Activated naive CD4-positive, alpha-beta T cell treated with anti-CD3 and anti-CD28 coated beads, Interleukin-2, amount 50 U/mL, for 16 hours (primary cell): ENCODE measurements at places on chromosomes 3 and 15.

GRCh38 chr3:134952371-134952770 lies 157.3 kb downstream of the EPHB1 start:
- DNase-seq = no peak

- DNase-seq = no peak
Observed at GRCh38 chr3:20422391-20422790, 236.4 kb upstream of the SGO1 start.

- no peak for DNase-seq
Observed at GRCh38 chr3:119173325-119173724, at the start of gene UPK1B. Gene UPK1B (plus strand): TSS chr3:119173598. CDS start chr3:119186742, 13,144 bp downstream.

DNA sequence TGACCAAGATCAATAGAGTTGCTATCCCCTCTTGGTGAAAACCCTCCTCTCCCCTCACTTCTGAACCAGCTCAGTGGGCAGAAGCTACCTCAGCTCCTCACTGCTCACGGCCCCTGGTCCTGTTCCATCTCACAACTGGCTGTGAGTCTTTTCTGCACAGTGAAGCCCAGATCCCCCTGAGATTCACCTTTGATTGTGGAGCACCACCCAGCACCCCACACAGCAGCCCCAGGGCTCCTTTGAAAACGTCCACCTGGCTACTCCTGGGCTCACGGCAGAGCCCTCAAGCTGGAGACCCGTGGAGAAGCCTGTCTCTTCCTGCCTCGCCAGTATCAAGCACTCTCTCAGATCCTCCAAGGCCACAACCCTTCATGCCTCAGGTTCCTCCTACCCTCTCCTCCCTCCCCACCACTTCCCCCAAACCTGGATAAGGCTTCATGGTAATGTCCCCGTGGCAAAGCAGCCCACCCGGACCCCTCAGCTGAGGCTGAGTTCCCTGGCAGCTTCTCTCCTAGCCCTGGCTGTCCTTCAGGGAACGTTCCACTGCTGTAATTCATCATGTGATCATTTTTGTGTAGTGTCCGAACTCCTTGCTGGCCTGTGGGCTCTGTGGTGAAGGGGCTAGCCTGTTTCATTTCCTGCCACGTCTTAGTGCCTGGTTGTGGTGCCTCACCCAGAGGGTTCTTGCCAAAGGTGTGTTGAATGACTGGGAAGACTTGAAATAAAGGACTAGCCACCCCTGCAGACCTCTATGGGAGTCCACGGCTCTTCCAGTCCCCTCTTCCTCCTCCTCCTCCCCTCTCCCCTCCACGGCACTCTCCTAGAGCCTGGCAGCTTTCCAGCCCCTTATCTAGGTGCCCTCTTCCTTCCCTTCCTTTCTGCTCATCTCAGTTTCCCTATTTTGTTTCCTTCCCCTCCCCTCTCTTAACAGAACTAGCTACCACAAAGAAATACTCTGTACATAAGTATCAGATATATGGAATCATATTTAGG lies 44.5 kb downstream of the KY start:
- no peak for DNase-seq

GRCh38 chr3:131142580-131142979 lies 115.9 kb downstream of the NEK11 start:
- DNase-seq = no peak

GRCh38 chr3:126530171-126531050 lies 6.5 kb downstream of the CHST13 start:
- DNase-seq = no peak

- no peak for DNase-seq
Observed at GRCh38 chr3:61612211-61613194, 51.1 kb downstream of the PTPRG start.

GRCh38 chr3:69893274-69893673 lies 106.3 kb upstream of the SAMMSON start:
- DNase-seq = no peak

DNA sequence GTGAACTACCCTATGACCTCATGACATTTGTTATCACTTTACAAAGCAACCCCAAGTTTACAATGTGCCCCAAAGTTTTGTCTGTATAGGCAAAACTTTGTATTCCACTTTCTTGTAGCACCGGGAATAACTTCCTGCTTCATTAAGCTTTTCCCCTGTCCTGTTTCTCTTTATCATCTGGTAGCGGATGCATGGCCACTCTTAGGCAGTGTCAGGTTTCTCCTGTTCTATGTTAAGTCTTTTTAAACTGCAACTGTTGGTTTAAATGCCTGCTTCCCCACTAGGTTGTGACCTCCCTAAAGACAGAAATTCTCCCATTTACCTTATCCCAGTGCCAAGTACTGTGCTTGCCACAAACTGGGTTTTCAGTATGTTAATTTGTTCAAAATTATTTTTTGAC lies 433.6 kb upstream of the DPH6 start:
- DNase-seq = no peak
